Stimulated activated CD8-positive, alpha-beta memory T cell treated with anti-CD3 and anti-CD28 coated beads, Interleukin-7, amount 100 ng/mL, for 4 hours (primary cell): ENCODE measurements at places on chromosomes 3 and 15.

- DNase-seq = no peak
These were observed 119.8 kb downstream of the SUCLG2 start for GRCh38 chr3:67534594-67534993.

DNA sequence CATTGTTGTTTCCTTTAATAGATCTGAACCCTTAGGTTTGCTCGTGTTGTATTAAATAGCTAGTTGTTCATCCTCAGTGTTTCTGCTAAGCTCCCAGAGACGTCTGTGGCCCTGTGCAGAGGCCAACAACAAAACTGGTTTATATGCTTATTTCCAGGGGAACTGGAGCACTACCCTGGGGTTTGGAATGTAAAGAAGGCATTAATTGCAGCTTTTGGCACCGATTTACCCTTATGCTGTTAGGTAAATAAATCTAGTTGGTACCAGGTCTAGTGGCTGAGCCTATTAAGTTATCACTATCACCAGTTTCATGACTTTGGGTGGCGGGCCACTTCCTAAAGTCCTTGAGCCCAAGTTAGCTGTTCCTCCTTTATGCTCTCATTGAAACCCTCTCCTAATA, 12.0 kb downstream of the VPS8 start:
- DNase-seq = no peak

GRCh38 chr3:31932990-31933389, 48.1 kb downstream of the OSBPL10 start:
- no peak for DNase-seq

GRCh38 chr3:42014921-42015533, 53.1 kb upstream of the ULK4 start:
- no peak for DNase-seq

DNA sequence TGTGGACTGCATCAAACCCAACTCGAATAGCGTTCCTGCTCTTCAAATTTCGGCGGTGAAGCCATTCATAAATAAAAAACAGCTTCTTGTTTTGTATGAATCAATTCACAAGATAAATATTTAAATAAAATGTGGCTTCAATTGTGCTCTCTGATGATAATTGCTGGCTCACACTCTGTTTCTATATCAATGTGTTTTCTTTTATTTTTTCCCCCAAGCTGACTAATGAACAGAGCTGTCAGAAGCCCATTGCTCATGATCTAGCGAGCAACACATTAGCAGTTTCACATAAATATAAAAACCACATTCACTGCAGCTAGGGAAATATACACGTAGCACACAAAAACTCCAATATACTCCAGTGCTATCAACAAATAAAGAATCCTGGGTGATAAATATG, 45.0 kb upstream of the FOXP1 start:
- DNase-seq = no peak

GRCh38 chr15:70109978-70110377, 12.3 kb upstream of the TLE3 start:
- DNase-seq = no peak

DNA sequence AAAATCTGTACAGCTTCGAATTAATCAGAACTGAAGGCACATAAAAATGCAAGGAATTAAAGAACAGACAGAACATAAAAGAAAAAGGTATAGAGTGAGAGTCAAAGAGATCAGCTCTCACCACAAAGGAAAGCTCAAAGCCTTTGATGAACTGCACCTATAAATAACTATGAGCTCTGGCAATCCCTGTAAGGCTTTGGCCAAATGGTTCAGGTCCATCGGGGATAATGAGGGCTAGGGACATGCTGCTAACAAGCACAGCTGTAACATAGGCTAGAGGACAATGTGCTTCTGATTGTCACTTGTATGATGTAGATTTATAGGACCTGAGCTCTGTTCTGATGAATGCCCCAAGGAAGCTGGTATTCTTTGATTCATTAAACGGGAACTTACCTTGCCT, 113.9 kb upstream of the MRPL3 start:
- no peak for DNase-seq

DNA sequence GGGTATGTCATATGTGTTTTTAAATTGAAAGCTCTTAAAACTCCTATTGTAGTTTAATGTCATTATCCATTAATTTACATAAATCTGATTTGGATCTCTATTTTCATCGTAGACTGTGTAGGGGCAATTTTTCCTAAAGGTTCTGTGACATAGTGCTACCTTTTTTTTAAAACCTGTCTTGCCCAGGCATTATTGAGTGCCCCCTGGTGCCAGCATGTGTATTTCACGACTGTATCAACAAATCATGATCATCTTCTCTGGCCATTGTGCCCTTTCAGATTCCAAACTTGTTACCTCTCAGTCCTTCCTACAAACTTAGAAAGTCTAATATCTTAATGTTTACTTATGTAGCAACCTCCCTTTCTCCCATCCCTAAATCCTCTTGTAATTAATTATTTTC, 97.2 kb upstream of the FLNB start:
- DNase-seq = no peak

GRCh38 chr15:71788646-71789579, 21.4 kb upstream of the NR2E3 start:
- no peak for DNase-seq

- DNase-seq = no peak
These were observed 7.6 kb downstream of the GADL1 start for GRCh38 chr3:30886888-30887287.
